ENCODE measurements at places on chromosomes 1 and 21.

- DNase-seq, result peak; percentile 74
Measured at GRCh38 chr1:41783189-41783639, 135.5 kb downstream of the HIVEP3 start.

GRCh38 chr1:197453376-197454058 lies 185.5 kb downstream of the CRB1 start:
- DNase-seq, result no peak

- no peak for DNase-seq
Measured at GRCh38 chr1:196271212-196271947, 336.9 kb downstream of the KCNT2 start.

DNA sequence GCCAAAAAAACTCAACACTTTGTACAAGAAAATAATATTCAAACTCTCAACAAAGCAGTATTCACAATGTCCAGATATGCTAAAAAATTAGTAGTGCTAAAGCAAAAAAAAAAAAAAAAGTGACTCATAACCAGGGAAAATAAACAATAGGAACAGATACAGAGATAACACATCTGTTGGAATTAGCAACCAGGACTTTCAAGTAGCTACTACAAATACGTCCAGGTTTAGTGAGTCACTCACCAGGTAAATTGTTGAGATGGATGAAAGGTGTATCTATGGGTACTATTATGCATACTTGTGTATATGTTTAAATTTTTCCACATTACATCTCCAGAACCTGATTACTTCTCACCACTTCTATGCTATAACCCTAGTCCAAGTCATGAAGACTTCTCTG lies 144.8 kb upstream of the SLC35F3 start:
- DNase-seq, result no peak

- no peak for DNase-seq
Measured at GRCh38 chr1:19978143-19978542, 1.3 kb downstream of the PLA2G2A start.

DNA sequence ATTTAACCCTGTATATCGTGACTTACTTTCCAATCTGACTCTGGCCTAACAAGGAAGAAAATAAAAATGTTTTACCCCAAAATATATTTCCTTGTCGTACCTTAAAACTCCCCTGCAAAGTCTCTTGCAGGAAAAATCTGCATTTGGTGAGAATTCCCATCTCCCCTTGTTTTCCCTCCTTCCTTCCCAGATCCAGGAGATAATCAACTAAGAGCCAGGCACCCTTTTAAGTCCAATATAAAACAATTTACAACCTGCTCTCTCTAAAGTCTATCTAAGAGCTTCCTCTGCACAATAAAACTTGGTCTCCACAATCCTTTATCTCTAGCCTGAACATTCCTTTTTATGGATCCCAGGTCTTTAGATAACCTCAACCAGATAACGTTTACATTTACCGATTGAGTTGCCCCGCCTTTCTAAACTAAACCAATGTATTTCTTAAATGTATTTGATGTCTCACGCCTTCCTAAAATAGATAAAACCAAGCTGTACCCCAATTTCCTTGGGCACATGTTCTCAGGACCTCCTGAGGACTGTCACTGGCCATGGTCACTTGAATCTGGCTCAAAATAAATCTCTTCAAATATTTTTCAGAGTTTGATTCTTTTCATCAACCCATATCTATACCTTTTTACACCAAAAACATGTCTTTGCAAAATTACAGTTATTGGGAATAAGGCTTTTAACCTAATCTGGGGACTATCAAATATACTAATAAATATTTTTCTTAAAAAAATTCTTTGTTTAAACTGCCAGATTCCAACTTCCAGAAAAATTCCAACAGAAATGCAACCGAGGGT lies 993 bp downstream of the DDX59 start:
- no peak for DNase-seq

GRCh38 chr1:65813956-65814355 lies 21.3 kb downstream of the PDE4B start:
- DNase-seq, result no peak

- no peak for DNase-seq
Measured at GRCh38 chr1:150332651-150333290, 11.4 kb downstream of the PRPF3 start.

DNA sequence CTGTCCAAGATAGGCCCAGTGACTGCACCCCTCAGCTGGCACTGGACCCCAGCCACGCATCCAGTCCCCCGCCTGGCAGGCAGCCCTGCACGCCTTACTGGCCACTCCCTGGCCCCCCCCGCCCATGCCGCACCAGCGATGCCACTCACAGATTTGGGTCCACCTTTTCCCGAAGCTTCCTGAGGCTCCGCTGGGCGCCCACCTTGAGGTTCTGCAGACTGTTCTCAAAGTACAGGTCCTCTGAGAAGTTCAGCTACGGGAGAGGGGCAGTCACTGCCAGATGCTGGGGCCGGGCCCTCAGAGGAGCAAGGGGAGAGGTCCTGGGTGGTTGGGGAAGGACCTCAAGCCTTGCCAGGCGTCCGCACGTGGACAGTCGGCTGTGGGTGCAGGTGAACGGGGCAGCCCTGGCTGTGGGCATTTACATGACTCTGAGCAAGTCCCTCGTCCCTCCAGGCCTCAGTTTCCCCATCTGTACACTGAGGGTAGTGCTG lies 8.1 kb downstream of the PRXL2B start:
- no peak for DNase-seq

DNA sequence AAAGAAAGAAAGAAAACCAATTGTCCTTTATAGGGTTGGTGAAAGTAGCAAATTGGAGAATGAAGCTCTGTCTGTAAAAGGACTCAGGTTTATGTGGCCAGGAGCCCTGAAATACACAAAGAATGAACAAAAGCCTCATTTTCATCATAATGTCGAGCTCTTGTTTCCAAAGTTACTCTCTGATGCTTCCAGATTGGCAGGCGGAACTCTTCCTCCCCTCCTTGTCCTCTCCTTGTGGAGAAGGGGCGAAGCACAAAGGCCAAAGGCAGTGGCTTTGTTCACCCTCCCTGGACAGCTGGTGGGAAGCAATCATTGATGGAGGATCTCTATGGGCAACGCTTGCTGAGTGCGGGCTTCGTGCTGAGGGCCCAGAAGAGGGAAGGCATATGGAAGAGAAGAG lies 5.6 kb downstream of the CA6 start:
- DNase-seq, result no peak

- no peak for DNase-seq
Measured at GRCh38 chr1:168977618-168978017, 128.9 kb upstream of the ATP1B1 start.

- no peak for DNase-seq
Measured at GRCh38 chr21:30014886-30015285, 75.1 kb upstream of the GRIK1 start.

DNA sequence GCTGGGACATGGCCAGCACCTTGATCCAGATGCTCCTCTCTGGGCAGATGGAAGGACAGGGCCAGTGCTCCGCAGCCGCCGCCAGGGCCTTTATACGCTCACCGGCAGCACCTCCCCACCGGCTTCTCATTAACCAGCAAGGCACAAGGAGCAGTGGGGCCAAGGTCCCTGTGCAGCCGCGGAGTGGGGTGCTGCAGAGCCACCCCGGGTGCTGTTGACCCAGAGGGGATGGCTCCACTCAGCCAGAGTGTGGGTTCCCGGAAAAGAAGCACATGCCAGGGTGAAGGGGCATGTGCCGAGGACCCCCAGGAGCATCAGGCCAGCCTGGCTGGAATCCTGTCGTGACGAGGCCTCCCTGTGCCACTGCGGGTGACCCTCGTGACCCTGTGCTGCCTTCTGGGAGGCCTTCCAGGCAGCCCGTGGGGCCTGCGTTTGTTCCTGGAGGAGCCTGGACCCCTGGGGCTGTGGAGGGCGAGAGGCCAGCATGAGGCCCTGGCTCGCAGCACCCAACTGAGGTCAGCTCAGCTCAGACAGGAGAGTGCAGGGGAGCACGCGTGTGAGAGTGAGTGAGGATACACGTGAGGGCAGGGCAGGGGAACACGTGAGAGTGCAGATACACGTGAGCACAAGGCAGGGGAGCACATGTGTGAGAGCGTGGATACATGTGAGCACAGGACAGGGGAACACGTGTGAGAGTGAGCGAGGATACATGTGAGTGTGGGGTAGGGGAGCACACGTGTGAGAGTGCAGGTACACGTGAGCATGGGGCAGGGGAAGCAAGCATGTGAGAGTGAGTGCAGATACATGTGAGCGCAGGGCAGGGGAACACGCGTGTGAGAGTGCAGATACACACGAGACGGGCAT lies at the start of gene FTCD:
Gene FTCD, minus strand, starts transcription at position 66 of the 864 bp plus-strand sequence. Its CDS starts 56 bp downstream, at position 10.
- no peak for DNase-seq

DNA sequence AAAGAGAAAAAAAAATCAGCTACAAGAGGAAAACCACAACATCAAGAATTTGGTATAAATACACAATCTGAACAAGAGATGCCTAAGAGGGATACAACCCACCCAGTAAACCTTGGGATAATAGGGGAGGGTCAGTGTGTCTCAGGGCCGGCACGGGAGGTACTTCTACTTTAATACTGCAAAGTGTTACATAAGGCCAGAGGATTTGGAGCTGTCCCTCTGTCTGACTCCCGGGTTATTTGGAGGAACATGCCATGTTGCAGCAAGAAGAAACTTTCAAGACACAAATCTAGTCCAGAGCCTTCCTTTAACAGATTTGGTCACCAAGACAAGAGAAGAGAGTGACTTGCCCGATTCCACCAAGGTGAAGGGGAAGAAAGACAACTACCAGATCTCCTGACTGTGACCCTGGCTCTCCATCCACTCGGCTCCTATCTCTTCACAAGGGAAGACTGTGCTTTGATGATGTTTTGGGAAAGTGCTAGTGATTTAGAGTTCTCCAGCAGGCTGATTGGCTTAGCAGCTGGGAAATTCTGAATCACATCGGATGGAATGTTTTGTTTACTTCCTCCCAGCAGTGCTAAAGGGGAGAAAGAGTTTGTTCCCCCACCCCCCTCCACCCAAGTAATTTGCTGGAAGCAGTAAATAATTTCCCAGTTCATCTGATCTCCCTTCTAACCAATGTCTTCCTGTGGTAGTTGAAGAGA lies 29.3 kb downstream of the SGIP1 start:
- DNase-seq, result peak; percentile 29

DNA sequence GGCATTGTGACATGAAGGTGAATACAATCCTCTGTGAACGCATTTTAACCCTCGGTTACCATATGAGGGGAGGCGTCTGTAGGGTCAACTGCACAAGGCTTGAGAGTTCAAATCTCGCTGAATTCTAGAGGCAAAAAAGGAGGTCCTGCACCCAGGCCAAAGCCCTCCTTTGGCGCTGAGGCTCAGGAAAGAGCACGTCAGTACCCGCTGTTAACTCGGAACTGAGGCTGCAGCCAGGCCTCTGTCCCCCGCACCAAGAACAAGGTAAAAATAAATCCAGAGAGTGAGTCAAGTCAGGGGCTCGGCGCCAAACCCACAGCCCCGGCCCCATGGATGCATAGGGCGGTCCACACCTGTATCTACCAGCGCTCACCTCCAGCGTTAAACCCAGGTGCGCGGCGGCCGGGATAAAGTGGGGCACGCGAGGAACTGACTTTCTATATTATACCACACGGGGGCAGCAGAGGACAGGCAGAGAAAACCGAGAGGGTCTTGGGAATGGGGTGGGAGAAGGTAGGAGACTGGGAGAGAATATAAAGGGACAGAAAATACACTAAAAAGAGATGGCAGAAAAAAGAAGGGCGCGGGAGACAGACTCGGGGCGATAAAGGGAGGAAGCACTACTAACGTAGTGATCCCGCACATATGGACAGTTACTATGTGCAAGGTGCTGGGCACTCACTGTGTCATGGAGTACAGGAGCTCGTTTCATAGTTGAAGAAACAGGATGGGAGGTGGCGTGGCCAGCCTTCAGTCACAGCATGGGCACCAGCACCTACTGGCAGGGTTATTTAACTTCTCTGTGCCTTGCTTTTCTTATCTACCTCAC lies 54.9 kb downstream of the DMRTA2 start:
- peak; percentile 40 for DNase-seq

GRCh38 chr1:154599658-154600057 lies 8.3 kb downstream of the ADAR start:
- DNase-seq, result no peak

DNA sequence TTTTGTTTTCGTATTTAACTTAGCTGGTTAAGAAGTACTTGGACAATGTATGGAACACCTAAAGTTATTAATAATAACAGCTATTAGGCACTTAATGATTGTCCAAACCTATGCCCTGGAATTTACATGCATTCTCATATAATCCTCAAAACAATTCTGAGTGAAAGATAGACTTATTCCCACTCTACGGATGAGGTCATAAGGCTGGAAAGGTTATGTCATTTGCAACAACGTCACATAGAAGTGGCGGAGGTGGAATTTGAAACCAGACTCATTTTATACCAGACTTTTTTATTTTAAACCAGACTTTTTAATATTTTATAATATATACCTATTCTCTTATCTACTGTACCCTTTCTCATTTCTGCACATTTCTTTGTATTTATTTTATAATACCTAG lies 8.4 kb downstream of the LRRC8D start:
- no peak for DNase-seq

GRCh38 chr1:83641206-83641658 lies 357.7 kb downstream of the TTLL7 start:
- no peak for DNase-seq

DNA sequence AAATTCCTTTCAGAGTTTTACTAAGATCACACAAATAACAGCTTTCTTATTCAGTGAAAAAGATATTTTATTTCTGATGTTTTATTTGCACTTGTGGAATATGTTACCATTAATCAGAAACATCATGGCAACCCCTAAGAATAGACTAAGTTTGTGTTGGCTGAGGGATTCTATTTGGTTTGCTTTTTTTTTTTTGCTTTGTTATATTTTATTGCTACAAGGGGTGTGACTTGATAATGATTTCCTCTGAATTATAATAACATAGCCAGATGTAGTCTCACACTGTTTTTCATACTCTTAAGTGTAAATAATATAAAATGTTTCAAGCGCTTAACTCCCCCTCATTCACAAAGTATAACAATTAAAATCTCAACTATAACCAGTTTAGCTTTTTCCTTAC lies 20.0 kb downstream of the GLRX2 start:
- no peak for DNase-seq
